ENCODE measurements at places on chromosomes 3 and 15. TPM values are rescaled to one million over a fixed set of nuclear protein-coding genes. Genes with fewer than 3 reads are reported as not detected.

- no peak for DNase-seq
These were observed 11.3 kb upstream of the TUBGCP5 start for GRCh38 chr15:23050708-23051107.

- peak; percentile 63 for DNase-seq
These were observed 334.8 kb downstream of the NAALADL2 start for GRCh38 chr3:175193815-175194518.

DNA sequence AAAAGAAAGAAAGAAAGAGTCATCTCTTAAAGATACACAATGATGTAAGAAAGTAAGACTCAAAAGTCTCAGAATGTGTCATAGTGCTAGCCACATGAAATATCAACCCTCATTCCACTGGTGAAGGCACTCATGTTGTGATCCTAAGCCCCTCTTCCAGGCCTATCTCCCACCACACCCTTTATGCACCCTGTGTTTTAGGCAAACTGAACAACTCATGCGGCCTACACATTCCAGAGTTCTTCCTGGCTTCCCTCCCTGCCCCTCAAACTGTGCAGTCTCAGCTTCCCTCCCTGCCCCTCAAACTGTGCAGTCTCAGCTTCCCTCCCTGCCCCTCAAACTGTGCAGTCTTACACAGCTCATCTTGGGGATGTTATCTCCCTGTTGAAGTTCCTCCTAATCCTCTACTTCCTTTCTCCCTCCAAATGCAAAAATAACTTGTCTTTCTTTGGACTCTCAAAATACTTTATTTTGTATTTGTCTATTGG is 69.0 kb upstream of the FNDC3B start:
- peak; percentile 55 for DNase-seq

DNA sequence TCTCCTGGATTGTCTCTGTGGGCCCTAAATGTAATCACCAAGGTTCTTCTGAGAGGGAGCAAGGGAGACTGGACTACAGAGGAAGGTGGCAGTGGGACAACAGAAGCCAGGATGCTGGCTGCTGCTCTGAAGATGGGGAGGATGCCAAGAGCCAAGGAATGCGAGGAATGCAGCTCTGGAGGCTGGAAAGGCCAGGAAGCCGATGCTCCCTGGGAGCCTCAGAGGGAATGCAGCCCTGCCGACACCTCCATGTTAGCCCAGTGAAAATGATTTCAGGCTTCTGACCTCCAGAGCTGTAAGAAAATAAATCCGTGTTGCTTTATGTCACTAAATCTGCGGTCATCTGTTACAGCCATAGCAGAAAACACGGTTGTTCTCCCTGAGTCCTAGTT is 44.1 kb downstream of the UMPS start:
- DNase-seq: peak; percentile 78

GRCh38 chr15:41891946-41892345 is 1.9 kb downstream of the SPTBN5 start:
- no peak for DNase-seq

GRCh38 chr3:61847784-61848462 is 286.6 kb downstream of the PTPRG start:
- DNase-seq: no peak

- peak; percentile 51 for DNase-seq
These were observed 47.0 kb downstream of the OXNAD1 start for GRCh38 chr3:16311960-16312451.

DNA sequence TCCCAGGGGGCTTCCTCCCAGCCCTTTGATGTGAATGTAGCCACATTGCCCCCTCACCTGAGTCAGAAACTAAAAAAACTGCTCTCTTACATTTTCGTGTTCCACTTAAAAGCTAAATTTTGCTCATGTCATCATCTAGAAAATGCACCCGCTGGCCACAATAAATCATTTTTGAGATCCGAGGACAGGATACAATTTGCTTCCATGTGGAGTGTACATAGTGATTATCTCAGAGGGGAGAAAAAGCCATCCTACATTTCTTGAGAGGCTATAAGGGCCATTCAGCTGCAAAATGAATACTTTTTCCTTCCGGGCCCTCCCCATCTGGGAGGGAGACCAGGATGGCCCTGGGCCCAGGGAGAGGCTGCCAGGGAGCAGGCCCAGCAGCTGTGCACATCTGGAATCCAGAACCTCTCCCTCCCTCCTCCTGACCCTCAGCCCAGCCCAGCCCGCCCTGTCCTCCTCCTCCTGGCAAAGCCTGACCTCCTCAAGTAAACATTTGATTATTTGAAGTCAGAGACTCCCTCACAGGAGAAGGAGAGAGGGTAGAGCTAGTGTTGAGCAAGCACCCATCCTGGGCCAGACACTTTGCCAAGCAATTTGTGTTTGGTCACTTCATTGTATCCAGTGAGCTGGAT is 59.1 kb downstream of the CORO2B start:
- no peak for DNase-seq

GRCh38 chr3:95775486-95776094 is 1038.8 kb upstream of the EPHA6 start:
- DNase-seq: no peak

- DNase-seq: no peak
These were observed 25.8 kb upstream of the TMCC1 start for GRCh38 chr3:129919357-129919756.

DNA sequence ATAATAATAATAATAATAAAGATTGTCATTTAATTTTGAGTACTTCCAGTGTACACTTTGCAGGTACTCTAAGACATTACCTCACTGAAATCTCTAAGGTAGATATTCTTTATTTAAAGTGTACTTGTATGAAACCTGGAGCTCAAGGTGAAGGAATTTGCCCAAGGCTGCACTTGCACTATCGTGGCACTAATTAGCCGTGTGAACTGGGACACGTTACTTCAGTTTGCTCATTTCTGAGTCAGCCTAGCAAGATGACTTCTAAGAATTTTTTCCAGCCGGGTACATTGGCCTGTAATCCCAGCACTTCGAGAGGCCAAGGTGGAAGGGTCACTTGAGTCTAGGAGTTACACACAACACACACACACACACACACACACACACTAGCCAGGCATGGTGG is 33.5 kb downstream of the MLH1 start:
- no peak for DNase-seq

GRCh38 chr3:177904621-177905020 is 631.6 kb upstream of the KCNMB2 start:
- DNase-seq: peak; percentile 80

DNA sequence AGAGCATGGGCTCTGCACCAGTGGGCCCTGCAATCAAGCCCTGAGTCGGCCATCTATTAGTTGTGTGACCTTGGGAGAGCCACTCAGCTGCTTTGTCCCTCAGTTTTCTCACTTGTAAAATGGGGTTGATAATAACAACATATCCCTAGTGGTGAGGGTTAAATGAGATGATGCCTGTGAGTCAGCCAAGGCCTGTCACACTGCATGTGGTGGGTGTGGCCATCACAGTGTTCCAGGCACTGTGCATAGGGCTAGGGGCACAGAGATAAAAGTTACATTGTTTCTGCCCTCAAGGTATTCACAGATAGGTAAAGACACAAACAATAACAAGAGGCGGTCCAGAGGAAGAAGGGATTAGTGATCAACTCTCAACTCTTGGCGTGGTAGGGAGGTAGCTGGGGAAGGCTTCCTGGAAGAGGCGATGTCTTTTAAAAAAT is 19.5 kb downstream of the SMAD6 start:
- DNase-seq: no peak

DNA sequence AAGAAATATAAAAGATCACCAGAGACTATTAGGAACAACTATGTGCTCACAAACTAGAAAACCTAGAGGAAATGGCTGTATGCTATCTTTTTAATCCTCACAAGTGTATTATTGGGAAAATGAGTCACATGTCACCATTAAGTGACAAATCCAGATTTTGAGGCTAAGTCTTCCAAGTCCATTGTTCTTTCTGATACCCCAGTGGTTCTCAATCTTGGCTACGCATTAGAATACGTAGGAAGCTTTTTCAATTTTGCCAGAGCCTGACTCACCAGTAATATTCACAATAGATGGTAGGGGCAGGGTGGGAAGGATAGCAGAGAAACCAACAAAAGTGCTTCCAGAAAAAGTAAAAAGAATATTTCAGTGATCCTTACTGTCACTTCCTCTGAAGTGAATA is 117.0 kb downstream of the FILIP1L start:
- peak; percentile 80 for DNase-seq

- DNase-seq: no peak
These were observed 118.5 kb upstream of the ABHD17C start for GRCh38 chr15:80576519-80577090.

DNA sequence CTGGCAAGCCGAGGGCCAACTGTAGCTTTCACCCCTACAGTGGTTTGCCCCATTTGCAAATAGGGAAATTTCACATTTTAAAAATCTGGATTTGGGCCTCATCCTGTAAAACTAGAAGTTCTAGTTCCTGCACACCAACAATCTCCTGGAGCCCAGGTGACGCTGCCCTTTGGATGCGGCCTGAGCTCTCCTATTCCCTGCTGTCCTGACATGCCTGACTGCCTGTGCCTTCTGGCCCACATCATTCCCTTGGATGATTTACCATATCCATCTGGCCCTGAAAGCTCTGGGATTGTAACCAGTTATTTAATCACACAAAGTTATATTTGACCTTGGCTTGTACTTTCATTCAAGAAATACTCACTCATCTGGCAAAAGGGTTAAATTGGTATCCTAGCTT is 272.3 kb downstream of the ARRDC4 start:
- no peak for DNase-seq

- no peak for DNase-seq
These were observed 26.0 kb downstream of the SYNM start for GRCh38 chr15:99130765-99131440.

DNA sequence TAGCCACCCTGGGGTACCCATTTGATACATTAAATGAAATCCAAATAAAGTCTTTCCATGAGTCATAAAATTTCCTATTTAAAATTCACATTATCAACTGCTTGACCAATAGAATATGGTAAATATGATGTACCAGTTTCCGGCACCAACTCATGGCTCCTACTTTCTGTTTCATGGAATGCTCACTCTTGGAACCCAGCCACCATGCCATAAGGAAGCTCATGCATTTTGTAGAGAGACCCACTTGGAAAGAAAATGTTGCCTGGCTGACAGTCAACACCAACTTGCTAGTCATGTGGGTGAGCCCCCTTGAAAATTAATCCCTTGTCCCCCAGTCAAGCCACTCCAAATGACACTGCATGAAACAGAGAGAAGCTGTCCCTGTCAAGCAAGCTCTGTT is 57.2 kb downstream of the WWTR1 start:
- DNase-seq: no peak

DNA sequence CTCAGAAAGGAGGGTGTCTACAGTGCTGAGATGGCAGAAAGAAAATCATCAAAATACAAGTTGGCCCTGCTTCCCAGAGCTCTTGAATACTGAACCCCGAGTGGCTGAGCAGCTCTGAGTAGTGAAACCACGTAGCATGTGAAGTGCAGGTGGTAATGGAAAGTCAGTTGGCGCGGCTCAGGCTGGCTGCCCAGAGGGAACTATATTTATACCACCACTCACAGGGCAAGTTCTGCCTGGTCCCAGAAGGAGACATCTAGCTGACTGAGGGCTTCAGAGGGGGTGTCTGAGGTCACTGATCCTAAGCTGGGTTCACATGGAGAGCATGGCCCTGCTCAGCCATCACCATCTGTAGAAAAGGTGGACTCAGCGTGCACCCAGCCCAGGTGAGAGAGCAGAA is 129.6 kb upstream of the AGBL1 start:
- DNase-seq: no peak

DNA sequence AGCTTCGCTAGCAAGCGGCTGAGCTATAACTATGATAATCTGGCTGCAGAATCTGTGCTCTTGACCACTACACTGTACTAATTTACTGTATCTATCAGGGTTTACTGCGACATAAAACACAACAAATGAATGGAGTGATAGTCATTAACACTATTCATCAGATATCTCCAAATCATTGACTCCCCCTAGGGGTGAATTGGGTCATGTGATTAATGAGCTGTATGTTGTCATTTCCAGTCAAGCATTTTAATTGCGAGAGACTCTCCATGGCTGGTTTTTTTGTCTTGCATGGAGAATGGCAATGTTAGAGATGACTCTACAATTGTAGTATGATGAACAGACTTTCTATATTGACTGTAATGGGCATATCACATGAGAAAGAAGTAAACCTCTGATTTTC is 10.5 kb upstream of the TM4SF18 start:
- no peak for DNase-seq

- no peak for DNase-seq
These were observed 55.5 kb downstream of the P3H2 start for GRCh38 chr3:190065204-190065603.

- no peak for DNase-seq
These were observed 89.9 kb upstream of the PRR23E start for GRCh38 chr3:127103080-127103479.

DNA sequence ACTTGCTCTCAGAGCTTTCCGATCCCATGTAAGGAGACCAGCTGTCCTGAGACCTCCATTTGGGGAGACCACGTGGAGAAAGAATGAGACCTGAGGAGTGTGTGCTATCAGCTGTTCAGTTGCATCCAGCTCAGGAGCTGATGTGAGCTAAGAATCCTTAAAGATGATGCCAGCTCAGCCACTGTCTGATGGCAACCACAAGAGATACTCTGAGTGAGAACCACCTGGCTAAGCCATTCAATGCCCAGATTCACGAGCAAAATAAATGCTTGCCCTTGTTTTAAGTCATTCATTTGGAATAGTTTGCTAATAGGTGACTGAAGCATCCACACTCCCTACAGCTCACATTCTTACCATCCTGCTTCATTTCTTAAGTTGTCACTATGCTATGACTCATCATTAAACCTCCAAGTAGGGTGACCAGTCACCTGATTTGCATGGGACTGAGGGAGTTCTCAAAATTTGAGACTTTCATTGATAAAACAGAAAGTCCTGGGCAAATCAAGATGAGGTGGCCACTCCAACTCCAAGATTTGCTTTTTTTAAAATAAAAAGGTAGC is 56.4 kb downstream of the SPTSSB start:
- DNase-seq: peak; percentile 20

Gene TOPAZ1
- total RNA-seq: not detected

Gene LRRC2
- total RNA-seq: 0.36 TPM

Gene TTLL13
- 0.14 TPM for total RNA-seq

Gene MED12L
- 5.0 TPM for total RNA-seq

Gene PPM1M
- 8.9 TPM for total RNA-seq

Gene CCR3
- not detected for total RNA-seq

Gene DUOXA2
- total RNA-seq: not detected

Gene IQCF5
- total RNA-seq: not detected

Measured in astrocyte (in vitro differentiated cells and primary cell).